Posterior vena cava (tissue), 2 donors: ENCODE measurements at places on chromosomes 5 and 9. TPM values are rescaled to one million over a fixed set of nuclear protein-coding genes. Genes with fewer than 3 reads are reported as not detected.

DNA sequence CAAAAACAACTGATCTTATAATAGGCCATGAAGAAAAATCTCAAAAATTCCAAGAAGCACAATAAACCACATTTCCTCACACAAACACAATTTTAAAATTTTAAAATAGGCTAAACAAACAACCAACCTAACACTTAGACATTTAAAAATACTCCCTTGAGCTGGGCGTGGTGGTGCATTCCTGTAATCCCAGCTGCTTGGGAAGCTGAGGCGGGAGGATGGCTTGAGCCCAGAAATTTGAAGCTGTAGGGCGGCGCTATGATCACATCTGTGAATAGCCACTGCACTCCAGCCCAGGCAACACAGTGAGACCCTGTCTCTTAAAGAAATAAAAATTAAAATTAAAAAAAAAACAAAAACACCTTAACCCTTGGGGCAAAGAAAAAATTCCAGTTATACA is 36.9 kb upstream of the TESK1 start:
- DNase-seq, result no peak

- DNase-seq, result no peak
Observed at GRCh38 chr9:38066197-38066913, 2.7 kb downstream of the SHB start.

- DNase-seq, result no peak
Observed at GRCh38 chr9:72950875-72951442, 1.9 kb downstream of the ALDH1A1 start.

The WDR31 gene
- 2.3 TPM for total RNA-seq

The CYSRT1 gene
- total RNA-seq, result not detected

The AGTPBP1 gene
- total RNA-seq, result 24.8 TPM

DNA sequence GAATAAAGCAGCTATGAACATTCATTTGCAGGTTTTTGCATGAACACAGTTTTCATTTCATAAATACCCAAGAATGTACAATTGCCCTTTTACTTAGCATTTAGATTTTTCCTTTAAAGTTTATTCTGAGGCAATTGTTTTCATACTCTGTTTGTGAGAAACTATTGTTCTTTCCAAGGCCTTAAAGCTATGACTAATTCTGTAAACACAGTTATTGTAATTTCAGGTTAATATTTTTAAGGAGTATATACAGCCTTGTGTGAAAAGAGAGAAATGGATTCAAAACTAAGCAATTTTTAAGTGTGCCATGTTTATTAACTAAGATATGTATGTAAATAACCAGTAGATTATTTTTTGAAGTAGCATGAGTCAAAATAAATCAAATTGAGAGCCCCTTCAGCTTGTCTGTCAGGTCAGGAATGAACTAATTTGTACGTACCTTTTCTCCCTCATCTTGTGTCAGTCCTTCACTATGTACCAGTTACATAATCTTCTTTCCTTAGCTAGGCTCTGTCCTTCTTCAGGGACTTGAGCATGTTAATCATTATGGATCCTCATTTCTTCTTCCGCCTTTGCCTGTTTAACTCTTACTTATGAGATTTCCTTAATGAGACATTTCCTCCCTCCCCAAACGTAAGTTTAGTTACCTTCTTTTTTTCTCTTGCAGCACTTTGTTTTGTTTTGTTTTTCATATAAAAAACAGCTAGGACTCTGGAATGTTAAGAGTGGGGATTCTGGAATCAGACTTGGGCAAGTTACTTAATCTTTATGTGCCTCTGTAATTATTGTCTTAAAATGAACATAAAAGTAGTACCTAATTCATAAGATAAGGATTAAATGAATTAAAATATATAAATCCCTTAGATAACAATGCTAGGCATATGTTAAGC is 63.6 kb downstream of the NIPBL start:
- no peak for DNase-seq

- no peak for DNase-seq
Observed at GRCh38 chr5:92418341-92418740, 1035.2 kb upstream of the ARRDC3 start.

DNA sequence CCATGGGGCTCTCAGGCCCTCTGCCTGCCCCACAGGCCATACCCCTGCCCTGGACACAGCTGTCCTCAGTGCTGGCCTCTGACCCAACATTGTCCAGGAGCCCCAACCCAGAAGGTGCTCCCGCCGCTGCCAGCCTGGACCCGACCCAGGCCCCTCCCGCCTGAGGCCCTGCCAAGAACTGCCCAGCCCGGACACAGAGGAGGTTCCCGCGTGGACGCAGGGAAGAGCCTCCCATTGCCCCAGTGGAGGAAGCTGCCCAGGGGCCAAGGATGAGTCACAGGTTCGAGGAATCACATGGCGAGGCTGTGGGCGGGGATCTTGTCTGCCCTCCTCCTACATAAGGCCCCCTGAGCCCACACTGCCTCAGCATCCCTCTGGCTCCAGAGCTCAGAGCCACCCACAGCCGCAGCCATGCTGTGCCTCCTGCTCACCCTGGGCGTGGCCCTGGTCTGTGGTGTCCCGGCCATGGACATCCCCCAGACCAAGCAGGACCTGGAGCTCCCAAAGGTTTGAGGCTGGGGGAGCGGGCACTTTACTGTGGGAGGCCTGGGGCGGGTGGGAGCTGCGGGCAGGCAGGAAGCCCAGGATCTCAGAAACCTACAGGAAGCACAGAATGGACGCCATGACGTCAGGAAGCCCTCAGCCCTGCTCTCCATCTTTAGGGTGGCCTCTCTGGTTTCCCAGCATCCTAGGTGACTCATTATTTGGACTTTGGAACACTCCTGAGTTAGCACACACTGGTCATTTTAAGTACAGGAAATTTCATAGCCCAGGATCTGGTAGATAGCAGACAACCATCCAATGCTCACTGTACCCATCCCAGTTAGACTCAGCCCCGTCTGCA is at the start of gene PAEP:
PAEP (plus strand) TSS at position 366 of the 844 bp plus-strand sequence.
- peak; percentile 71 for DNase-seq

GRCh38 chr9:129290606-129291005 is 112.5 kb upstream of the IER5L start:
- DNase-seq, result peak; percentile 62

DNA sequence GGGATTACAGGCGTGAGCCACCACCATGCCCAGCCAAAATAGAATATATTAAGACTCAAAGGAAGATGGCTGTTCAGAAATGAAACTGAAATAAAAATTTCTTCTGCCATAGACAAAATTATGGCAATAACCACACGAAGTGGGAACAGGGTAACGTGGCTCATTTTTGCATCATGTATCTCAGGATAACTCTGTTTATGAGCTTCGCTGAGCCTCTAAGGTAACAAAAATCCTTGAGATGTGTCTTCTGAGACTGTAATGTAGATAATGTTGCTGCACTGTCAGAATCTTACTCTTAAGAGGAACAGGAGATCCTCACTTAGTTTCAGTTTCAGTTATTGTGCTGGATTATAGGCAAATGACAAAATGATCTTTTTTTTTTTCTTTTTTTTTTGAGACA is 153.8 kb downstream of the GOLPH3 start:
- no peak for DNase-seq

DNA sequence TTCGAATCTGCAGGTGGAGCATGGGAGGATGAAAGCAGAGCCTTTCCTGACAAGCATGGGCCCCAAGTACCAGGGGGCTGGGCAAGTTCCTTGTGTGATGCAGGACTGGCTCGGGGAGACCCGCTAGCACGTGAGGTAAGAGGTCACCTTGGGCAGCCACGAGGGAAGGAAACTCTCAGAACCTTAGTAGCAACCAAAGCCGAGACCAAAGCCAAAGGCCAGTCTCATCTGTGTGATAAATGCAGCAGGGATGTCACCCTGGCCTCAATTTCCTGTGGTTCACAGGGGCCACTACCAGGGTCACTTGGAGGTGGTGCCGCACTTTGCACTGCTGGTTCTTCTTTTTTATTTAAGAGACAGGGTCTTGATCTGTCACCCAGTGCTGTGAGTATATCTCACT is 39.5 kb downstream of the PRRT1B start:
- DNase-seq, result no peak

GRCh38 chr9:134294153-134295071 is 31.8 kb upstream of the RXRA start:
- no peak for DNase-seq

DNA sequence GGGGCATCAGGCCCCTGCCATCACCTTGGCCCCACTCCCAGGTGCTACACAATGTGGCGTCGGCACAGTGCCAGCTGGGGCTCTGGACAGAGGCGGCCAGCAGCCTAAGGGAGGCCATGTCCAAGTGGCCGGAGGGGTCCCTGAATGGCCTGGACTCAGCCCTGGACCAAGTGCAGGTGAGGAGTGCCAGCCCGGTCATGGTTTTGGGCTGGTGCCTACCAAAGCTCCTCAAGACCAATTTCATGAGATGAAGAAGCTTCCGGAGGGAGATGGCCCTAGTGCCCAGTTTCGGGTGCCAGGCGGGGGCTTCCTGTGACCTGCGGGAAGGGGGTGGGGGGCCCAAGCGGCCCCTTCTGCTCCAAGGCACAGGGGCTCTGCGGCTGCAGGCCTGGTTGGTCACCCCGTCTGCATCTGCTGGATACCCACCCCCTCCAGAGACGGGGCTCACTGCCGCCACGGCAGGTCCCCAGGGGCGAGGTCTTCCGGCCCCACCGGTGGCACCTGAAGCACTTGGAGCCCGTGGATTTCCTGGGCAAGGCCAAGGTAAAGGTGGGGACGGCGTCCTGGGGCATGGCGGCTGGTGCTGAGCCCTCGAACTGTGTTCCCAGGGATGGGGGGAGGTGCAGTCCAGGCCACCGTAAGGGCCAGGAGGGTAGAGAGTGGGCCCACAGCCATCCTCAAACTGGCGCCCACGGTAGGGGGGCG is 5.8 kb downstream of the NOXA1 start:
- DNase-seq, result peak; percentile 75

GRCh38 chr9:86766912-86767311 is 180.4 kb downstream of the GAS1 start:
- DNase-seq, result peak; percentile 84

GRCh38 chr9:93302586-93303257 is 118.8 kb downstream of the WNK2 start:
- peak; percentile 82 for DNase-seq

The RFESD gene
- total RNA-seq, result 1.1 TPM

DNA sequence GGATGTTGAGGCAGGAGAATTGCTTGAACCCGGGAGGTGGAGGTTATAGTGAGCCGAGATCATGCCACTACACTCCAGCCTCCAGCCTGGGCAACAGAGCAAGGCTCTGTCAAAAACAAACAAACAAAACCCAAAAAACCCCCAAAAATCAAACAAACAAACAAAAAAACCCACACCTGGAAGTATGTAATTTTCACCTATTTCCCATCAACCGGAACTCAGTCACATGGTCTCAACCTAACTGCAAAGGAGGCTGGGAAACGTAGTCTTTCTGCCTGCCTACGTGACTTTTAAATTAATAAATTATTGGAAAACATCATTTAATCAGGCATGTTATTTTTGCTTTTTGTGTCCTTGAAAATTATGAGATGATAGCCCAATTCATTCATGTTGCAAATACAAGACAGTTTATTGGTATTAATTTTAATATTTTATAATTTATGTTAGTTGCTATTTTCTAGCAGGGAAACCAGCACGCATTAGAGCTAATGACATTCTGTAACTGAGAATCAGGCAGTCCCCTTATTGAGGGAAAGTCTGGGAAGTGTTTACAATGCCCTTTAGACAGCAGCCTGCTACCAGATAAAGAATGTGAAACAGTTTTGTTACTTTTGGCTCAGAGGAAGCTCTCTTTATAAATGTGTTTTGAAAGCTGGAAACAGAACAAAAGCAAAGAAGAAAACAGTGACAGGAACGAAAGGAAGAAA is 110.3 kb downstream of the NXNL2 start:
- no peak for DNase-seq
